ENCODE measurements at places on chromosomes 5 and 9.
A peak's percentile ranks its signal among the peaks of the same experiment; 100 is the strongest.

GRCh38 chr9:9924376-9924775 is 688.4 kb downstream of the PTPRD start:
- no peak for ATAC-seq

DNA sequence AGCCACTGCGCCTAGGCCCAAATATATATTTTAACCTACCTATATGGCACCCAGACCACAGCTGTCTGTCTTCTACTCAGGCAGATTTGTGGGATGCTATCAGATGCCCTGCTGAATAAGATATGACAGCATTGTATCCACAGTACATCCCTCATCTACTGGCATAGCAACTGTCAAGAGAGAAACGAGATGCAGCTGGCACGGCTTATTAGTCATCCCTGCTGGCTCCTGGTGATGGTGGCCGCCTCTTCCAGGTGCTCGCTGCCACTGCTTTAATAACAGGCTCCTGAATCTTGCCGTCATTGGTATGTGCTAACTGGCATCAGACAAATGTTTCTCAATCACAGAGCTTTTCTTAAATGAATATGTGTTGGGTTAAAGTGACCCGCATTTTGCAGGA is 34.0 kb downstream of the B4GALT1 start:
- ATAC-seq, result no peak

GRCh38 chr5:170769898-170770416 is 13.6 kb upstream of the GABRP start:
- ATAC-seq, result no peak

- ATAC-seq, result peak; percentile 73
Observed at GRCh38 chr9:121299467-121300282, 31.7 kb downstream of the GSN start.

- ATAC-seq, result no peak
Observed at GRCh38 chr9:92257327-92257726, 36.2 kb downstream of the IARS1 start.

GRCh38 chr9:18394847-18395351 is 79.1 kb upstream of the ADAMTSL1 start:
- ATAC-seq, result no peak

GRCh38 chr5:14741801-14742440 is 77.4 kb downstream of the OTULIN start:
- ATAC-seq, result no peak

GRCh38 chr9:137295238-137295811 is 6.7 kb downstream of the NRARP start:
- peak; percentile 85 for ATAC-seq

GRCh38 chr5:135040034-135040332 is 6.0 kb upstream of the PITX1 start:
- no peak for ATAC-seq

DNA sequence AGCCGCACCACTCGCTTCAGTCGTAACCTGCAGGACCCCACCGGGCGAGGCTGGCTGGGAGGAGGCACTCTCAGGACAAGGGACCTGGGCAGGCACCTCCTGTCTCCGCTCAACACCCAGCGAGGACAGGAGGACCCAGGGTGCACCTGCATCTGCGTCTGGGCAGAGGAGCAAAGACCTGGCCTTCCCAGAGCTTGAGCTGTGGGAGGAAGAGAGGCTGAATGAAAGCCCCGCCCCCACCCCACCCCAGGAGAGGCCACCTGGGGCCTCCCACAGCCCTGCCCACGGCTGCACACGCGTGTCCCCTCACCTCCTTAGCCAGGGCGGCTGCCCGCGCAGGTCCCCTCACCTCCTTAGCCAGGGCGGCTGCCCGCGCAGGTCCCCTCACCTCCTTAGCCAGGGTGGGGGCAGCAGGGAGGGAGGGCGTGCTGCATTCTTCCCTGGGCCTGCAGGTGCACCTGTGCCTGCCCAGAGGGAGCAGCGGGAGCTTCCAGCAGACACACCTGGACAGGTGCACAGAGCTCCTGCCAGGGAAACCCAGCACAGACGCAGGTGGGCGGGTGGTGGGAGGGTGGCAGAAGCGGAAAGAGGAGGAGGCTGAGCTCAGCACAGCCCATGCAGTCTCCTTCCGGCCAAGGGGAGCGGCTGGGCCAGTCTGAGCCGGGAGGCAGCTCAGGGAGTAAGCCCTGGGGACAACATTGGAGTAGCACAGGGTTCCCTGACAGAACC is 18.5 kb upstream of the SLC12A7 start:
- ATAC-seq, result peak; percentile 40

GRCh38 chr9:85909390-85909789 is 31.6 kb upstream of the NAA35 start:
- ATAC-seq, result no peak

DNA sequence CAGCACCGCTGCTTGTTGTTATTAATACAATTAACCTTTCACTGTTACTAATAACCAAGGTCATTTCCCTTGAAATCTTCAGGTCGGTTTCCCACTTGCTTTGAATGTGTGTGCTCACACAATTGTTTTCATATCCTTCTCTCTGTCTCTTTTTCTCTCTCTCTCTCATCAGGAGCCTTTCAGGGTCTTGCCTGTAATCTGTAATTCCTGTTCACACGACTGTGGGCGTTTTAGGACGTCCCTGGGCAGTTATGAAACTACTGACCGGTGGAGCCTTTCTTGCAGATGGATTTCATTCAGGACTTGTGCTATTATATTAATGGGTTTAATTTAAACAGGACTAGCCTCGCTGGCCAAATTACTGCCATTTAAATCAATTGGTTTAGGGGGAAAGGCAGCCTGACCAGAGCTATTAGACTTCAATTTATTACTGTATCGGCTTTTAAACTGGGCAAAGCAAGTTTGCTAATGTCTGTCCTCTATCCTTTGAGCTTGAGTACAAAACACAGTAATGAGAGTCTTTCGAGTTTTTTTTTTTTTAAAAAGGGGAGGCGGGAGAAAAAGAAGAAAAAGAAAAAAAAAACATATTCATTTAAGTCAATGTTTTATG is 316.0 kb upstream of the TLE4 start:
- ATAC-seq, result no peak

GRCh38 chr5:172418862-172419814 is 35.2 kb downstream of the SH3PXD2B start:
- ATAC-seq, result no peak

GRCh38 chr5:8864053-8864452 is 681.8 kb downstream of the SEMA5A start:
- ATAC-seq, result no peak

- no peak for ATAC-seq
Observed at GRCh38 chr5:5179079-5179478, 38.9 kb downstream of the ADAMTS16 start.

DNA sequence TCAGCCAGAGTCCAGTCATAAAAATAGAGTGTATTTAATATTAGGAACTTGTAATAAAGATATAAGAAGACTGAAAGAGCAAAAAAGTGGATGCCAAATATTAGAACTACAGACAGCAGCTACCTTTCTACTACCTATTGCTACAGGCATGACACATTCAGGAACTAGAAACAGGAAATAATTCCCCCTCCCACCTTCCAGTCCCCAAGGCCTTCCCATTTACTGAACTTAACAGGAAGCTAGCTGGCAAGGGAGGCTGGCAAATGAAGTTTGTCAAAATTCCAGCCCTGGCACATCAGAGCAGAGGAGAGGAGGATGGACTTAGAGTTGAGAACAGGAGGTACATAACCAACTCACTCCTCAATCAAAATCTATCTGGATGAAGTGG is 50.2 kb upstream of the RIC1 start:
- ATAC-seq, result no peak

- peak; percentile 68 for ATAC-seq
Observed at GRCh38 chr5:17216176-17216973, 1.1 kb upstream of the BASP1 start.

GRCh38 chr5:18028036-18028435 is 393.8 kb downstream of the TAF11L14 start:
- no peak for ATAC-seq

GRCh38 chr5:2738700-2739359 is 12.6 kb downstream of the IRX2 start:
- ATAC-seq, result no peak

GRCh38 chr5:36607114-36607571 is 737 bp downstream of the SLC1A3 start:
- ATAC-seq, result no peak

DNA sequence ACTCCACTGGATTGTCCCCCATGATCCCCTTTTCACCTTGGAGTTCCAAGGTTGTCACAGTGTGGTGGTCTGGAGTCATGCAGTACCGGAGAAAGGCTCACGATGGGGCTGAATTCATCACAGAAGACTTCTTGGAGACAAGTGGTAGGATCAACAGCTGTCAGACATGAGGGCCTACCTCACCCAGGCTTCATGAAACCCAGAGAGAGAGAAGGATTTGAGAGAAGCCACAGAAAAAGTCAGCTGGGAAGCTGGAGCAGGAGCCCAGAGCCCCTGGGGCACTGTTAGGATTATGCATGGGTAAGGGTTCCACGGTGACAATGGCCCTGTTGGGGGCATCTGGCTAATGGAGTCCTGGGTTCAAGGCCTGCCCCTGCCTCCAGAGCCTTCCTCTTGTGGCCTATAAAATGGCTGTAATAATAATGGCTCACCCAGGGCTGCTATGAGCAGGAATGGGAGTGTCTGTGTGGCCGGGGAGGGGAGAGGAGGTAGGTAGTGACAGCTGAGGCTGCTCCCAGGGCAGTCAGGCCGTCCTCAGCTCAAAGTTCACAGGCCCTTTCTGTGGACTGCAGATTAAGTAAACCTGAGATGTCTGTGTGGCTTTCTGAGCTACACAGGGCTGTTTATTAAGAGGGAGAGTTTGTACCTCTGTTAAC is 910 bp downstream of the TRIM14 start:
- peak; percentile 68 for ATAC-seq

DNA sequence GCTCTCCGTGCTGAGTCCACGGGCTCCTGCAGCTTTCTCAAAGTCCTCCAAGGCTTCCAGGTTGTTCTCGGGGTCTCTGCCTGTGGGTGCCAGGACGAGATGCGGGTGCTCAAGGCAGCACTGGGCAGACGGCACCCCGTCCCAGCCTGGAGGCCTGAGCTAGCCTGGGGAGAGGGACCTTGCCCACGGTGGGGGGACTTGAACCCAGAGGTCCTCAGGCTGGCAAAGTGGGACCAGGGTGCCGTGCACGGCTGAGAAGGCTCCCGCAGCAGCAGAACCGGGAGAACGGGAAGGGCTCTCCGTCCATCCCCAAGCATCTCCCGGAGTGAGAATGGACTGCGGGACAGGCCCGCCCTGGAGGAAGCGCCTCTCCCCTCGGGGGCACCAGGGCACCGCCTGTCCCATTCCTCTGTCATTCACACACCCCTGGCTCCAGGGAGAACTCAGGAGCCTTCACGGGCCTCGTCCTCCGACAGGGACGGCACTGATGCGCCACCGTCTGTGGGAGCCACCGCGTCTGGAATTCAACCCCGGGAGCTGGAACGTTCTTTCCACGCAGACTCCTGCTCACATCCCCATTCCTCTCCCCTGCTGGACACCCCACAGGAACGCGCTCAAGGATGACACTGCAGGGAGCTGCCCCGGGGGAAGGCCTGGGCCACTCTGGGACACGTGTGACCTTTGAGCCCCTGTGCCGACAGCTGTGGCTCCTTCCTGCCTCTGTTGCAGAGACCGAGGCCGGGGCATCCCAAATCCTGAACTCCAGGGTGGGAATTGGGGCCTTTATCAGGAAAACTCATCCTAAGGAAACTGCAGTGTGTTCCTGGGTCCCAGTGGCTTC is 16.3 kb upstream of the OBP2B start:
- ATAC-seq, result no peak

DNA sequence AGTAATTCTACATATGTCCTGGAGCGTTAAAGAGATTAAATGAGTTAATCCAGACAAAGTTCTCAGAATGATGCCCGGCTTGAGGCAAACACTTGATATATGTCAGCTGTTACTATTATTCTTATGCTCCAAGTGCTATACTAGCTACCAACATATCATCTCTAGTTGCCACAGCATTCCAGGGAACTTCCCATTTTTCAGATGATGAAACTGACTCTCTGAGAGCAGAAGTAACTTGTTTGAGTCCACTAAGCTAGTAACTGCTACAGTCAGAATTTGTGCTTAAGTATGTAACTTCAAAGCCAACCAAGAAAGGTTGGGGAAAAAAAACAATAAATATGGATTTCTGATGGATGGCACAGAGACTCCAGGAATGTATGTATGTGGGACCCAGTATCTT is 98.1 kb downstream of the CDK5RAP2 start:
- ATAC-seq, result no peak

GRCh38 chr9:133460405-133461175 is 812 bp downstream of the CACFD1 start:
- ATAC-seq, result peak; percentile 65

DNA sequence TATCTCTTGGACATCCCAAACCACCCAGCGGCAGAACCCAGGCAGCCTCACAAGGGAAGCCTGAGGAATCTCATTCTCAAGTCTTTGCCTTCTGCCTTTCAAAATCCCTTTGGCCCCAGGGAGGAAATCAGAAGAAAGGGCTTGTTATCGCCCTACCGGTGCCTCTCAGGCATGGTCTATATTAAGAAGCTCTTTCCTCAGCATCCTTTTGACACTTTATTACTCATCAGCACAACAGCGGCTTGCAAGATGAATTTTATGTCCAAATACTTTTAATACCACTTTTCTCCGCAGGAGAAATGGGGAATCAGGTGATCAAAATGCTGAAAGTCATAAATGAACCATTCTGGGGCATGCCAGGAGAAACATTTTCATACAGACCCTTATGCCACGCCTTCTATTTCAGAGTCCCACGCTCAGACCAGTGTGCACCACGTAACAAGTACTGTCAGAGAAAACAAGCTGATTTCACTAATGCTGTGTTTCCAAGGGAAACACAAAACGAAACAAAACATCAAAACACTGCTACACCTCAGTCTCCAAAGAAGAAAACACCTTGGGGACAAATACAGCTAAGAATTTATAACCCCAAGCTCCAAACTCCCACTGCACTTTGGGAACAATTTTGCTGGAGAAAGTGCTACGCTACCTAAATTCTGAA is 30.0 kb downstream of the RAPGEF1 start:
- ATAC-seq, result peak; percentile 71

DNA sequence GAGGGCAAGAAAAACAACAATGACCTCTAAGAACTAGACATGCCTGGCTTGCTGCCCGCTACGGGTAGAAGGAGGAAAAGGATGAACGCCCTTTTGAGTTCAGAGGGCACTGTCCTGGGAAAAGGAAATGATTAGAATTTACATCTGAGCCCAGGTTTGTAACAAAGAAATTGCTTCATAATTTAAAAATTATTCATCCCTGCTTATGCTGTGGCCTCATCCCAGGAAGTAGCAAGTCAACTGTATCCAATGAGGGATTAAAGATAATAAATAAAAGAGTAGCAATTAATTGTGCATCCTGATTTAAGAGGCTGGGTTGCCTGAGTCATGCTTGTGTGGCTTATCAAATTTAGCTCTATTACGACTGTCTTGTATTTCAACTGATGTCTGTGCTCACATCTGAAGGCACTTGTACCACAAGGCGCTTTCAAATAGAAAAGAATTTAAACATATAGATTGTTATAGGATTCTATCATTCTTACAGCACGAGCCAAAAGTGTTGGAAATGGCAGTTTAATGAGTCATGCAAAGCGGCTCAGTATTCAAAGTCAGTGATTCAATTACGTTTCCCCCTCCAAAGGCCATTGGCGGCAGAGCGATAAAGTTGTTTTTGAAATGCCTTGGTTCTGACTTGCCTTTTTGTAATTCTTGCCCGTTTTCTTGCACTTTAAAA is 40.0 kb upstream of the DMRT1 start:
- ATAC-seq, result no peak

- ATAC-seq, result no peak
Observed at GRCh38 chr5:138466125-138466899, 1.0 kb downstream of the EGR1 start.
